ENCODE measurements at places on chromosomes 6 and 20.

DNA sequence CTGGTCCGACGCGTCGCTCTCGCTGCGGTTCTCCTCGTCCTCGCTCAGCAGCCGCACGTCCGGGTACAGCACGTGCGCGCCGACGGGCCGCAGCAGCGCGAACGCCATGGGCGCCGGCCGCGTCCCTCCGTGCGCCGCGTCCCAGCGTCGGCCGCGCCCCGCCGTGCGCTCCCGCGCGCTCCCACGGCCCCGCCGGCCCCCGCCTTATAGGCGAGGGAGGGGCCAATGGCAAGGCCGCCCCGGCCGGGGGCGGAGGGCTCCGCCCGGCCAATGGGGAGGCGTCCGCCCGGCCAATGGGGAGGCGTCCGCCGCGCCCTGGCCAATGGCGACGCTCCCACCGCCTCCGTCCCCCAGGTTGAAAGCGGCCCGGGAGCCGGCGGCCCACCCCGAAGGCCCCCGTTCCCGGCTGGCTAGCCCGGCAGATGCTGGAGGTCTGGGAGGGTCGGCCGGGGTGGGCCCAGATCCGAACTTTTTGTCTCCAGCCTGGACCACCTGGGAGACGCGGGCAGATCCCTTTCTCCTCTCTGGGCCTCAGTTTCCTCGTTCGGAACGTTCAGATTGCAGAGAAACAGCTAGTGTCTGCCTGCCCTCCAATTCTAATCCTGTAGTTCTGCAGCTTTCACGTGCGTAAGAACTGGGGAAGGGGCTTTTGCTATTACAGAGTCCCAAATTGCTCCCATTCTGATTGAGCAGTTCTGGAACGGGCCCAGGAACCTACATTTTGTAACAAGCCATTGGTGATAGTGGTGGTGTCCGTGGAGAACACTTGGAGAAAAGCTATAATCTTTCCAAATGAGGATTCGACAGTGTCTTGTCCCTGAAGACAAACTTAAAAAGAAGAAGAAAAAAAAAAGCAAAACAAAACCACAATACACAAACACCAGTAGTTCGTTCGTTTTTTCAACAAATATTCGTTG is at the start of gene TCF15:
Gene TCF15, minus strand, starts transcription at position 180 of the 917 bp plus-strand sequence. Its CDS starts 72 bp downstream, at position 108.
- DNase-seq, result no peak

DNA sequence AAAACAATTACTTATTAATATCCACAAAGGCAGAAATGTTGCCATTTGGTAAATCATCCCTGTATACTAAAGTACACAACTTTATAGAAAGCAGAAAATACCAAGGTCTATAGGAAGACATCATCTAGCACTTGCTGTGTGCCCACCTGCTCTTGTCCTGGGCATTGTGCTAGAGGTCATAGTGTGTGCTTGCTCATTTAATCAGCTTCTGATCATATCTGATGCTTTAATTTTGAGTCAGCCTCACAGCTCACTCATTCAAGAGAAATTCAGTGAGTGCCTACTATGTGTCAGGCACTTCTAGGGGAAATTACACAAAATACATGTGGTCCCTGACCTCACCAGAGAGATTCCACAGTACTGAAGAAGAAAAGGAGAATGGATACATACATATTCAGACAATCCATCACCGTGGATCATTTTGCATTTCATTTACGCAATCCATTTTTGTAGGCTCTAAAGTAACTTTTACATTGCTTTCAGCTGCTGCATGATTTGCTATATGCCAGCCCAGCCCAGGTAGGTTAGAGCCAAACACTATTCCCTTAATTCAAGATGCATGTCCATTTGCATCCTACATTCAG is 167.9 kb upstream of the MCHR2 start:
- no peak for DNase-seq

DNA sequence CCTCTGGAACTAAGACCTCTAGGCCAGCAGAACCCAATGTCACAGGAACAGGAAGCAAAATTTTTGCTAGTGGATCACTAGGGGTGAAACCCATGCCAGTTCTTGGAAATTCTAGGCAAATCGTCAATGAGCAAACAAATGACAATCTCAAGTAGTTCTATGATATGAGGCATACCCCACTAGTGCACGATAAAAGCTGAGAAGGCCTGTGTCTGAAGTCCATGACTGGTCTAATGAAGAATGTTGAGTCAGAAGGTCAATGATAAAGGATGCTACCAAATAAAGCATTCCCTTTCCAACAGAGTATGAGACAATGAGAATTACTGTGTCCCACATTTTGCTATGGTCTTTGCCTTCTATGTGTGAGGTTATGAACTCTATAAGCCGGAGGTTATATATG is 149.4 kb upstream of the NOX3 start:
- DNase-seq, result no peak

DNA sequence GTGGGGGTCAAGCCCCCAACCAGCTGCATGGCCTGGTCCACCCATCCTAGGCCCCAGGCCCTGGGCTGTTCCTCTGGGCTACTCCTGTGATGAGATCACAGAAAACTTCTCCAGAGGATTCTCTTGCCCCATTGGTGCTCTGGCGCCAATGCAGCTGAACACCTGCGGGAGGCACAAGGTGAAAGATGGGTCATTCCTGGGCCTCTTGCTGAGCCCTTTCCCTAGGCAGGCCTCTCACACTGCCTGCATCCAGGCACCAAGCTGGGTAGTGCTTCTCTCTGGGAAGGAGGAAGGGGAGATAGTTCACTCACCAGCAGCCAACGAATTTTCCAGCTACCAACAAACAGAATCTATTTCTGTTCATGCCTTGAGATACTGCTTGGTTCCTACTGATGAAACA is 142.1 kb downstream of the PXDC1 start:
- DNase-seq, result no peak

DNA sequence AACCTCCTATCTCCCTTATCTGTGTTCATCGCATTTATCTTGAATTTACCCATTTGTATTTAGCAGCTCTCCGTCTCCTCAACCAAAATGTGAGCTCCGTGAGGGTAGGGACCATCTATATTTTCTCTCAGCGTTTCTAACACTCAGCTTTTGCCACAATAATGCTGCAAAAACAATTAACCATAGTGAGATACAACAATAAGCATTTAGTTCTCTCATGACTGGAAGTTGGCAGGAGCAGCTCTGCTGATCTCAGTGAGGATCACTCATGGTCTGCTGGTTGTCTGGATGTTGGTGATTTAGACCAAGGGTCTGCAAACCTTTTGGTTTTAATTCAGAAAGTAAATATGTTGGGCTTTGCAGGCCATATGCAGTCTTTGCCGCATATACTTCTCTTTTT is 394.8 kb upstream of the RNF217 start:
- DNase-seq, result no peak

DNA sequence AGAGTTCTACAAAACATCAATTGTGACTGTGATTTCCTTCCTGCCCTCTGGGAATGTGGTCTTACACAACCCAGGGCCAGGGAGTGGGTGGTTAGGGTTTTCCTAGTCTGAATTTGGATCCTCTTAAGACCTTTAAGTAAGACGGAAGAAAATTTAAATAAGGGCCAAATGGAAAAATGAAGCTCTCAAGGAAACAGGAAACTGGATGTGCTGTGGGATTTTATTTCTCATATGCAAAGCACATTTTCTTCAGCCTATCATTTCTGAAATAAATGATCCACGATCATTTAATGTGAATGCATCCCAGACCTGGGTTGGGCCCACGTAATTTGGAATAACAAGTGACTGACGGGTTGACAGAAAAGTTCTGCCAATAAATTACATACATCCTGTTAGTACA is 243.6 kb downstream of the CLIC5 start:
- no peak for DNase-seq

- no peak for DNase-seq
Measured at GRCh38 chr6:37956711-37957275, 137.3 kb downstream of the ZFAND3 start.

DNA sequence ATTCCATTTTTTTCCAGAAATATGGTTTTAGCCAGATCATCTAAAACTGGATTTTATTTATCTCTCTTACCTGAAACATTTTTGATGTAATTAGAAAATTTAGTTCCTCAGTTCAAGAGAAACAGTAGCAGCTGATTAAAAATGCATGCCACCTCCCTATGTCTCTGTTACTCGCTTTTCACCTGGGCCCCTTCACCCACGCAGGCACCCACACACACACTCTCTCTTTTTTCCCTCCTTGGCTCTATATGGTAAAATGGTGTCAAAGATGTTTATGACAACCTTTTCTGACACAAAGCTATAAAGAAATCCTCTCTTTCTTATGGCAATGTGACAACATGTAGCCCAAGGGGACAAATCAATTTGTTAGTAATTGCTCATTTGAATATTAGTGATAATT is 5.8 kb upstream of the SGK1 start:
- DNase-seq, result no peak

- no peak for DNase-seq
Measured at GRCh38 chr20:17501701-17502100, 29.5 kb downstream of the BFSP1 start.

DNA sequence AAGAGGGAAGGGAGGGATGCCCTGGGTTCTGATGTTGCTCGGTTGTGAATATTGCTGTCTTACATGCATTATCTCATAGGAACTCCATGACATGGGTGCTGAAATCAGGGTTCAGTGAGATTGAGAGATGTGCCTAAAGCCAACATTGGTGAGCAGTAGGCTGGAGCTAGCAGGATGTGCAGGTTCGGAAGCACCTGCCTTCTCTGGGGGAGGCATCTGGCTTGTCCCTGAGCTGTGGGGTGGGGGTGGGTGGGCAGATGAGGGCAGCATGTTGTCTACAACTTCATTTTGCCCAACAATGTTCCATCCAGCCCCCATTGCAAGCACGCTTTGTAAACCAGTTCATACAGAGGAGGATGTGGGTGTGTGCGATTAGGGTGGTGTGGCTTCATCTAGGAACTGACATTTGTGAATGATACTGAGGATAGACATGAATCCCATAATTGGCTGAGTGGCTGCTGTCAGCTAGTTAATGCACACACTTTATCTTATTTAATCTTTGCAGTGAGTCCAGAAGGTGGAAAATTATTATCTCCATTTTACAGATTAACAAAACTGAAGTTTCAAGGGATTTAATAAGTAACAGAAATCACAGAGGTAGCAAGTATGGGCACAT is 119.4 kb downstream of the SYNDIG1 start:
- no peak for DNase-seq

DNA sequence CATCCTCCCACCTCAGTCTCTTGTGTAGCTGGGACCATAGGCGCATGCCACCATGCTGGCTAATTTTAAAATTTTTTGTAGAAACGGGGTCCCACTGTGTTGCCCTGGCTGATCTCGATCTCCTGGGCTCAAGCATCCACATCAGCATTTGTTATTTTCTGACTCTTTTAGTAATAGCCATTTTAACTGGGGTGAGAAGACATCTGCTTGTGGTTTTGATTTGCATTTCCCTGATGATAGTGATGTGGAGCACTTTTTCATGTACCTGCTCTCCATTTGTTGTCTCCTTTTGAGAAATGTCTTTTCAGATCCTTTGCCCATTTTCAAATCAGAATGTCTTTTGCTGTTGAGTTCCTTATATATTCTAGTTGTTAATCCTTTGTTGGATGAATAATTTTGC is 22.2 kb upstream of the TULP4 start:
- no peak for DNase-seq

DNA sequence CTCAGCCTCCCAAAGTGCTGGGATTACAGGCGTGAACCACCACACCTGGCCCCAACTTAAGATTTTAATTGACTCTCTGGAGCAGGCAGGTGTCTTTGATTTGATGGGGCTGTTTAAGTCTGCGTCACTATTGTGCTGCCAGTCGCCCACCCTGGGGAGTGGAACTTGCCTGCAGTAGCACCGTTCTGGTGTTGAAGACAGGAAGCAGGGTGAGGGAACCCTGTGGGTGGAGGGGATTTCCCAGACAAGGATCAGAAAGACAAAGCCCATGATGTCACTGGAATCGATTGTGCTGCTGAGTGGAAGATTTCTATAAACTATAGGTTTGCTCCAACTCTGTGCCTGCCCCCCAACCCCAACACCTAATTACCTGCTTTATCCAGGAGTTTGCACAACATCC is 11.0 kb downstream of the ALDH8A1 start:
- no peak for DNase-seq

DNA sequence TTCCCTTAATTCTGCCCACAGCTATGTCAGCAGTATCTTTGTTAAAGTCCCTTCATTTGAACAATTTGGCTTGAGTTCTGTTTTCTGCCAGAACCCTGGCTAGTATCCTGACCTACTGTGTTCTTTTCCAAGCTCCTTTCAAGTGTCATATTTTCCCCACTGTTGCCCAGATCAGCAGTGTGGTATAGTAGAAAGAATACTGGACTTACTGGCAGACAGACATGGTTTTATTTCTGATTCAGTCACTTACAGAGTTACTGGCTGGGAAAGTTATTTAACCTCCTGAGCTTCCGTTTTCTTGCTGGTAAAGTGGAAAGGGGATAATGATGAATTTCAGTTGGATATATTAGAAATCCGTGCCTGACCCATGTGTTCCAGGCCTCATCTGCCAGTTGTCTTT is 39.8 kb upstream of the RAB23 start:
- DNase-seq, result no peak

DNA sequence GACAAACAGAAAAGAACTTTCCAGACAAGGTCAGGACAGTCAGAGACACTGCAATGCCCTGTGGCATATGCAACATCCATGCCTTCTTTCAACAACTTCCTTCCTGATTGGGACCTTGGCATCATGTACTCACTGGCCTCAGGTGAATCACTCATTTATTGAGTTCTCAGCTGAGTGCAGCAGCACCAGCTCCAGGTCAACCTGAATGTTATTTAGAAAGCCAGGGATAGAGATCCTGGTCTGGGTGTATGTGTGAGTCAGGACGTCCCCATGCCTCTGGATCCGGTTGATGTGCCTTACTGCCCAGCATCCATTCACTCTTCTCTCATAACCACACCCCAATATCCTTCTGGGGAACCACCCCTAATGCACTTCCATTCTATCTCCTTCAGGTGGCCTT is 54.4 kb downstream of the SNRNP48 start:
- DNase-seq, result peak; percentile 16

DNA sequence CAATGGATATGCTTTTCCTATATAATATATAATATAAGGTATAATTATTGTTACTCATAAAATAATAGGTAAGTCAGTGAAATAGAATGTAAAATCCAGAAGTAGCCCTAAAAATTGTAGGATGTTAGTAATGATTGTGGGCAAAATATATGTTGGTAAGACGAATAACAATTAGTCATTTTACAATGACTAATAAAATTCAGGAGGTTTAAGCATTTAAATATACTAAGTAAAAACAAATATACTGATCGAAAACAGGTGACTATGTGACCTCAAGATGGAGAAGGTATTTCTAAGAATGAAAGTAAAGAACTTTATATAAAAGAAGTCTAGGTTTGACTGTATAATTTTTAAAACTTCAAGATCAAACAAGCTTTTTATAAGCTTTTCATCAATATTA is 28.9 kb downstream of the FUCA2 start:
- no peak for DNase-seq

DNA sequence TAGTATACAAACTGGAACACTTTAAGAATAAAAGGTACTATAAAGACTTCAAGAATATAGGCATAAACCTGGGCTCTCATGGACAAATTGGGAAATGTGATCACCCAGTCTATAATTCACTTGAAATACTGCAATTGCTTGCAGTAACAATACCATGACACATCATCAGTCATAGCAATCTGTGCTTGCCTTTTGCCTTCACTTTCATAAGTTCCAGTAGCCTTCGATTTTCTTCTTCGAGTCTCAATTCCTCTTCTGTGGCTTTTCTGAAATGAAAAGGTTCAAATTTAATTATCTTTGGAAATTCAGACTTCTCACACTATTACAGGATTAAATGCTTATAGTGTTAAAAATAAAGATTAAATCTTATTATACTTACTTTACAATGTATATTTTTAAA is 96.3 kb upstream of the ZBTB24 start:
- no peak for DNase-seq

All from transverse colon (tissue), 4 donors.